Amniotic epithelial cell (primary cell): ENCODE measurements at places on chromosomes 3 and 15.

DNA sequence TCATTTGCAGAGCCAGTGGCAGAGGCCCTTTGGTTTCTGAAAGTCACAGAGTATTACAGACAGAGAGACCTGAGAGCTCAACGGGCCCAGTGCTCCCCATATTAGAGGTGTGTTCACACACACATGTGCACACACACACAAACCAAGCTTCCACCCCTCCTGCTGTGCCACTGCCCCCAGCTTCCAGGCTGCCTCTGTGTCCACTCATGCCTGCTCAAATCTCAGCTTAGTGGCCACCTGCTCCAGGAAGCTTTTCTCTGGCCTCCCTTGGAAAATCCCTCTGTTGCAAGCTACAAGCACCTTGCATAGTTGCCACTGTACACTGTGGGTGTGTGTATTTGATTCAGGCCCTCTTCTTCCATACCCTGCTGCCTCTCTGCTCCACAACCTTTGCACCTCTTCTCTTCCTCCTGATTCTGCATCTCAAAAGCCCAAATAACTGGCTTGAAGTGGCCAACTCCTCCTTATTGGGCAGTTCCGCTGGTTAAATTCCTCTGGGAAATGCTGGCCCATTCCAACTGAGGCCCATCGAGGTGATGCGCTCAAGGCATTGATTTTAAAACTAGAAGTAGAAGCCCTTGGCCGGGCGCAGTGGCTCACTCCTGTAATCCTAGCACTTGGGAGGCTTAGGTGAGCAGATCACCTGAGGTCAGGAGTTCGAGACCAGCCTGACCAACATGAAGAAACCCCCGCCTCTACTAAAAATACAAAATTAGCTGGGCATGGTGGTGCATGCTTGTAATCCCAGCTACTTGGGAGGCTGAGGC is 23.0 kb downstream of the MESD start:
- no peak for DNase-seq

DNA sequence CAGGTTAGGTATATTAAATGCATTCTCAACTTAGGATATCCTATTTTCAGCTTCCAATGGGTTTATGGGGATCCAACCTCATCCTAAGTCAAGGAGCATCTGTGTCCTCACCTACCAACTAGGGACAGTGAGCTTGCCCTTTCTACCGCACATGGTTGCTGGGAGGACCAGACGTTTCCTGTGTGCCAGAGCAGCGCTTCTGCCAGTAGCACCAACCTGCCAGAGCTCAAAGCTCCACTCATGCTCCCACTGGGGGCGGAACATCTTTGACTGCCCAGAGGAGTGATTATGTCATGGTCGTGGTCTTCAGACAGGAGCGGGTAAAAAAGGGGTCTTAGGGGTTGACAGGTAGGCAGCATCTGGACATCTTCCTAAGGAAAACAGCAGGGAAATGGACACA is 24.7 kb downstream of the XPC start:
- no peak for DNase-seq

- DNase-seq = peak; percentile 51
Measured at GRCh38 chr3:183698318-183698751, 738 bp downstream of the YEATS2 start.

DNA sequence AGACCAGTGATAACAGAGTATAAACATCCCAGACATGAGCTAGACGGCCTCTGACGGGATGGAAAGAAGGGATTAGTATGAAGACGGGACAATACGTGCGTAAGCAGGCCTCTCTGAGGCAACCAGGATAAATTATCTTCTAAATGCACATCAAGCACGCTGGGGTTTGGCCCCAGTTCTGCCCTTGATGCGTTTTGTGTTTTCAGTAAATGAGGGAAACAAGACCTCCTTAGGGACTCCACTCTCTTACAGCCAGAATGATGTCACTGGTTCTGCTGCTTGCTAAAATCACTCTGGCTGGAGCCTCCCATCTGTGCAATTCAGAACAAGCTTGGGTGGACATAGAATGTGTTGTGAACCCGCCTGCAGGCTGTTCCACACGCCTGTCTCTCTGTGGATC is 156.0 kb upstream of the MCTP2 start:
- peak; percentile 91 for DNase-seq

DNA sequence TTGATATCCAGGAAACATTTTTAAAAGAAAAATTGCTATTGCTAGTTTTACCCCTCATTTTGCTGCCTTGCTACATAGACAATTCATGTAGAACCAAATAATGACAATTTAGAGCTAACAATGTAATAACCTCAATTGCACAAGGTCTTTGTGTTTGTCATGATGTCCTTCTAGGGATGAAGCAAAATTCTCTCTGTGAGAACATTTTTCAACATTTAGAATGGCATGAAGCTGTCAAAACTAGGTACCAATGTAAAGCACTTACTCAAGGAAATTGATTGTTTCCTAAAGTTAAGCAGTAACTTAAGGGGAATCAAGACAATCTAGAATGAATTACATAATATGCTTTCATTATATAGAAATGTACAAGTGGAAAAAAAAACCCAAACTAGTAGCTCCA is 7.9 kb upstream of the FGF7 start:
- DNase-seq = no peak

DNA sequence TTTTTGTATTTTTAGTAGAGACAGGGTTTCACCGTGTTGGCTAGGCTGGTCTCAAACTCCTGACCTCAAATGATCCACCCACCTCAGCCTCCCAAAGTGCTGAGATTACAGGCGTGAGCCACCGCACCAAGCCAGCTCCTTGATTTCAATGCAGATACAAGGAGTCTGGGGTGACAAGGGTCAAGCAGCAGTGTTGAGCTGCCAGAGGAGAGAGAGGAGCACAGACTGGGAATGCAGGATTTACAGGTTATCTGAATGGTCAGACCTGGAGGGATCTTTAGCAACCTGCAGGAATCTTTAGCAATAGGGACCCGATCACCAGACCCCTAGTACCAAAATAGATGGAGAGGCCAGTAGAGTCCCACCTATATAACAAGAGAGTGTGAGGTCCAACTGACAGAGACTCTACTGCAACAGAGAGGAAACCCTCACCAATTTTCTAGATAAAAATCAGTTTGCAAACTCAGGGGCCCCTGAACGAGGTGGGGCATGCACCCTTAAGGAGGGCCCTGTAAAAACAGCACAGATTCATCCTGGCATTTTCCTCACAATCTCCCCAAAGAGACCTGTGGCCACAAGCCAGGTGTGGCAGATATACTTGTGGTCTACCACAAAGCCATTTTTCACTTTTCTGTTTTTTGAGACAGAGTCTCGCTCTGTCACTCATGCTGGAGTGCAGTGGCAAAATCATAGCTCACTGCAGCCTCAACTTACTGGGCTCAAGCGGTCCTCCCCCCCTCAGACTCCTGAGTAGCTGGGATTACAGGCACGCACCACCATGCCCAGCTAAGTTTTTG is 10.7 kb upstream of the SHISA5 start:
- DNase-seq = no peak

DNA sequence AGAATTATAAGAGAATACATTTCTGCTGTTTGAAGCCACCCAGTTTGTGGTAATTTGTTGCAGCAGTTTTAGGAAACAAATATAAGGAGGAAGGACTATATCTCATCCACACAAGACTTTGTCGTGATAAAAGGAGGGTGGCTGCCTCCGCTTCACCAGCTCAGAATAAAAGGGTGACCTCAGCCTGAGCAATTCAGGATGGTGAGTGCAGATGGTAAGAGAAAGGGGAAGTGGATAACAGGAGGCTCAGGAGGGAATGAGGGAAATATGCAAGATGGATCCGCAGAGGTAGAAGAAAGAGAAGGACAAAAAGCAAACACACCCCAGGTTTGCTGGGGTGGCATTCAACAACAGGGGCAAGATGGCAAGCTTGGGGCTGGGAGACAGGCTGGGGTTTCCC is 108.1 kb upstream of the TNFAIP8L3 start:
- no peak for DNase-seq

GRCh38 chr3:70550723-70551319 is 238.4 kb upstream of the MDFIC2 start:
- DNase-seq = peak; percentile 52

DNA sequence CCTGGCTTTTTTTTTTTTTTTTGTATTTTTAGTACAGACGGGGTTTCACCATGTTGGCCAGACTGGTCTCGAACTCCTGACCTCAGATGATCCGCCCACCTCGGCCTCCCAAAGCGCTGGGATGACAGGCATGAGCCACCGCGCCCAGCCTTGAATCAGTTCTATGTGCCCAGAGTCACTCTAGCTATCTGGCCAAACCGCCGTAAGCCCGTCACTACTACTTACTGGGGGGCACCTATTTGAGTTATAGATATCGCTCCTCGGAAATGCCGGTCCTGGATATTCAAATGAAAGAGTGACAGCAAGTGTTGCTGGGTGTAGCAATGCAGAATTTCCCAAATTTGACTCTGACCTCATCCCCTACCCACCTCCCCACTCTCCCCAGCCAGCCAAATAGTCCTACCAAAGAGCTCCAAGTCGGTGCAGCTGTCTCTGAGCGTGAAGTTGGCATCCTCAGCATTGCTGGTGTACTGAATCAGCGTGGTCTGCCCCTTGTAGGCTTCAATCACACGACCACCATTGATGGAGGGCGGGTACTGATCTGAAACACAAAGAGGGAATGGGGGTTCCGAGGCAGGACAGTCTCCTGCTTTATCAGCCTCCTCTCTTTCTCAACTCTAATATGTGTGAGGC is 38.1 kb downstream of the MUC20 start:
- DNase-seq = no peak

DNA sequence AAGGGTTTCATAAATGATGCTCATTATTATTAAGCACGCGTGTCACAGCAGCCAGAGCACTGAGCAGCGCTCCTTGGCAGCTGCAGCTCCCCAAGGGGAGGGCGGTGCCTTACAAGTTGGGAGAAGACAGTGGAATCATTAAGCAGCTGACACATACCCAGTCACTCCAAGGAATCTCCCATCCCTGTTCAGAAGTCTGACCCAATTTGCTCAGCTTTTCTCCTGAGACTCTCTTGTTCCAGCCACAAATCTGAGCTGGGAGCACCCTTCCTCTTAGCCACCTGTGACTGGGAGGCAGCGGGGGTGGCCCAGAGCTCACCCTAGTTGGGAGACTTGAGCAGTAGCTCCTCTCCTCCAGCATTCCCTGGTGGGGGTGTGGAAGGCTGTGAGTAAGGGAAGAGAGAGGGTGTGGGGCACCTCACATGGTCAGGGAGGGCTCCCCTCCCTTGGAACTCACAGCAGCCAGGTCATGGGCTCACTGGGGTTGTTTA is 64.3 kb downstream of the DUT start:
- peak; percentile 37 for DNase-seq

GRCh38 chr15:25897658-25898057 is 34.5 kb upstream of the ATP10A start:
- no peak for DNase-seq

DNA sequence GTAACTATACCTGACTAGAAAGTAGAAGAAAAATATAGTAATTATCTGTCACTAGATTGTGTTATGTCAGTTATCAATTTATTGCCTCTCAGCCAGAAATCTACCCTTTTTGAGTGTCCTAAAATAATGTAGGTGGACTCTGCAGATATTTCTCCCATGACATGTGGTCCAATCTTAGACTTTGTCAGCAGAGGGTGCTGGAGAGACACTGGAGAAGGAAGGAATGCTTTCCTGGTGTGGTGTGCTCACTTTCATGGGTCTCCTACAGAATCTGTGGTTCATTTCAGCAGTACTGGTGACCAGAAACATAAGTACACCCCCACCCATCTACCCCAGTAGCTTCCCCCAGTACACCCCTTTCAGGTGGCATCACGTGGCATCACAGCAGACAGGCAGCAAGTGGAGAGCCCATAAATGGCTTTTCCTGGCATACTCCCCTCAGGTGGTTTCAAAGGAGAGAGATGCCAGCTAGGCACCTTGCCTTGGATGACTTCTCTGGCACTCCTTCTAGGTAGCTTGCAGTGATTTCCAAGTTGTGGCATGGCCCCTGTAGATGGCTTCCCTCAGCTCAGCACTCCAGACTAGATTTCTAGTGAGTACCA is 114.7 kb downstream of the GADL1 start:
- DNase-seq = peak; percentile 33

DNA sequence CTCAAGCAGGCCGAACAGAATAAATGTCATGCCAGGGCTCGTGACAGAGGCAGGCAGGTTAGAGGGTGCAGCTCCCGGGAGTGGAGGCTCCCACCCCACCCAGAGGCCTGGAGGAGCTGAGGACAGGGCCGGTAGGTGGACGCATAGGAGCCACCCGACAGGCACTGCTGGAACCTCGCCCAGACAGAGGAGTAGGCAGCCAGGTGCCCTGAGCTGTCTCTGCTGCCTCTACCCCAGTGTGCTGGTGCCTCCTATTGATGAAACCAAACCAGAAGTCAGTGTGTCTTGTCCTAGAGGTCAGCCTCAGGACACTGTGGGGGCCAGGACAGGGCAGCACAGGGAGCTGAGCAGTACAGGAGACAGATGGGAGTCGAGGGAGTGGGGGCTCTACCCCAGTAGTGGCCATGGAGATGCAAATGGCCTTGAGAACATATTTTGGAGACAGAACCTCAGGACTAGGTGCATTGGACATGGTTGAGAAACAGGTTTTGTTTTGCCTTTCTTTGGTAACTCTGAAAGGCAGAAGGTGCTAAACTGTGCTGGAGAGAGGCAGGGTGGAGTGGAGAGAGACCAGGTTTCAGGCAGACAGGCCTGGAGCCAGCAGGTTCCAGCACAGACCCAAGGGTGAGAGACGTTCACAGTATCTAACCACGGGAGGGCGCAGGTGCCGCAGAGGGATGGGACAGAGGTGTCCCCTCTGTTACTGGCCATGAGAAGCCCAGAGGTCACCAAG is 15.4 kb upstream of the KLF15 start:
- no peak for DNase-seq

DNA sequence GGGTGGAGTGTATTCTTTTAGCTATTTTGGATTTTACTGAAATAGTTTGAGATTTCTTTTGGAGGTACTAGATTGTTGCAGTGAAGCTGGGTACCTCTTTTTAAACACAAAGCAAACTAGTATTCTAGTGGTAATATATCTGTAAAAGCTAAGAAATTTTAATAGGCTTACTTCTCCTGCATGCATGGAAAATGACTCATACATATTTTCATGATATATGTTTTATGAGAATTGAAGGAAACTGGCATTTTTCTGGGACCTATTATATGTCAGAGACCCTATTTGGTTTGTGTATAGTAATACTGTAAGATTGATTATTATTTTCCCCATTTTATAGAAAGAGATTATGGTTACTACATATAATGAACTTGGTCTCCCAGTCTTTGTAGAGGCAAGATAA is 851.0 kb downstream of the DIPK2A start:
- DNase-seq = no peak

GRCh38 chr3:175731543-175731942 is 872.4 kb downstream of the NAALADL2 start:
- no peak for DNase-seq
